Mucosa of gallbladder (tissue), 1 donor: ENCODE measurements at places on chromosomes 5 and 9. TPM values are rescaled to one million over a fixed set of nuclear protein-coding genes. Genes with fewer than 3 reads are reported as not detected.

NTRK2 gene
- total RNA-seq: 33.2 TPM

GADD45G gene
- 18.8 TPM for total RNA-seq

PCDHB8 gene
- 1.8 TPM for total RNA-seq

LURAP1L gene
- 25.2 TPM for total RNA-seq

ST8SIA4 gene
- 9.4 TPM for total RNA-seq

TBCA gene
- total RNA-seq: 134 TPM

CYLC2 gene
- not detected for total RNA-seq

SPINK7 gene
- not detected for total RNA-seq

SNX30 gene
- 8.9 TPM for total RNA-seq

UBQLN1 gene
- 101 TPM for total RNA-seq

CORO2A gene
- total RNA-seq: 129 TPM

CDC20B gene
- total RNA-seq: 0.20 TPM

PCBD2 gene
- 11.4 TPM for total RNA-seq

PIP5K1B gene
- 14.0 TPM for total RNA-seq

CEP78 gene
- total RNA-seq: 13.7 TPM

PURA gene
- 39.4 TPM for total RNA-seq
